MM.1S (cell line): ENCODE measurements at places on chromosomes 13 and 19.

- no peak for DNase-seq
These were observed 185.3 kb upstream of the TMTC4 start for GRCh38 chr13:100859861-100860260.

GRCh38 chr19:18160971-18161635 is 8.1 kb downstream of the PIK3R2 start:
- peak; percentile 70 for DNase-seq

DNA sequence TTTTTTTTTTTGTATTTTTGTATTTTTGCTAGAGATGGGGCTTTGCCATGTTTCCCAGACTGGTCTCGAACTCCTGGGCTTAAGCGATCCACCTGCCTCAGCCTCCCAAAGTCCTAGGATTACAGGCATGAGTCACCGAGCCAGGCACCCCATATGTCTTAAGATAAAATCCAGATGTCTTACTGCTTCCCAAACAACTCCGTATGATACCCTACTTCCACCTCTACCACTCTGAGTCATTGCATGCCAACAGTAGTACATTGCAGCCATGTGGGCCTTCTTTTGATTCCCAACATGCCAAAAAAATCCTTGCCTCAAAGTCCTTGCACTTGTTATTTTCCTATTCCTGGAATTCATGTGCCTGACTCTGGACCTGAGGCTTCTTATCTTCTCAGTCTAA is 799.2 kb downstream of the GPC5 start:
- no peak for DNase-seq

- DNase-seq, result no peak
These were observed 109.3 kb downstream of the KLF12 start for GRCh38 chr13:74024856-74025255.

- no peak for DNase-seq
These were observed 1314.5 kb upstream of the MIR17HG start for GRCh38 chr13:90032841-90033493.

GRCh38 chr13:46961719-46962118 is 64.9 kb upstream of the HTR2A start:
- peak; percentile 14 for DNase-seq

DNA sequence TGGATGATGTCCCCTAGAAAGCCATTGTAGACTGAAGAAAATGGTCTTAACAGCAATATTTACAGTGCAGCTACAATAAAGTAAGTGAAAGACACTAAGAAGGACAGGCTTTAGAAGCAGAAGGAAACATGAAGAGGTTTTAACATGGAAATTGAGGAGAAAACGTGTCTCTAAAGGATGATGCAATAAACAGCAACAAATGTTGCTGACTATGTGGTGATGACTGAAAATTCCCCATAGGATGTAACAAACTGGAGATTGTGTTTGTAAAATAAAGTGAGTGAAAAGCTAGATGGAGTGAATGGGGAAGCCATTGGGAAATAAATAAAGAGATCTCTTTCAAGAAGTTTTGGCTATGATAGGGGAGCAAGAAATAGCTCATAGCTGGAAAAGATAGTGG is 186.7 kb upstream of the IPO5 start:
- DNase-seq, result no peak

DNA sequence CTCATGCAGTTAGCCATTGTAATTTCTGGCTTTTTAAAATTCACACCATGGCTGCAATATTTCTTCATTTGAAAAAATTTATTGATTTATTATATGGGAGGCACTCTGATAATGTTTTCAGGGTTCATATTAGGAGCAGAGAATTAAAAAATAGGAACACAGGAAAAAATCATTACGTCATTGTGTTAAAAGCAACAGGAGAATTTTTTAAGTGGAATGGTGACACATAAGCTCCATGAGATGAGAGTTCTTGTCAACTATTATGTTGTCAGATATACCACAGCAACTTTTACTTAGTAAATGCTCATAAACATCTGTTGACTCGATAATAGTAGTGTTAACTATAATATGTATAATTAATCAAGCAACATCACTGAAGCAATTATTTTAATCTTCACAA is 400.1 kb downstream of the TDRD3 start:
- DNase-seq, result no peak

- DNase-seq, result peak; percentile 43
These were observed 9.5 kb downstream of the ADAMTSL5 start for GRCh38 chr19:1503089-1503924.

DNA sequence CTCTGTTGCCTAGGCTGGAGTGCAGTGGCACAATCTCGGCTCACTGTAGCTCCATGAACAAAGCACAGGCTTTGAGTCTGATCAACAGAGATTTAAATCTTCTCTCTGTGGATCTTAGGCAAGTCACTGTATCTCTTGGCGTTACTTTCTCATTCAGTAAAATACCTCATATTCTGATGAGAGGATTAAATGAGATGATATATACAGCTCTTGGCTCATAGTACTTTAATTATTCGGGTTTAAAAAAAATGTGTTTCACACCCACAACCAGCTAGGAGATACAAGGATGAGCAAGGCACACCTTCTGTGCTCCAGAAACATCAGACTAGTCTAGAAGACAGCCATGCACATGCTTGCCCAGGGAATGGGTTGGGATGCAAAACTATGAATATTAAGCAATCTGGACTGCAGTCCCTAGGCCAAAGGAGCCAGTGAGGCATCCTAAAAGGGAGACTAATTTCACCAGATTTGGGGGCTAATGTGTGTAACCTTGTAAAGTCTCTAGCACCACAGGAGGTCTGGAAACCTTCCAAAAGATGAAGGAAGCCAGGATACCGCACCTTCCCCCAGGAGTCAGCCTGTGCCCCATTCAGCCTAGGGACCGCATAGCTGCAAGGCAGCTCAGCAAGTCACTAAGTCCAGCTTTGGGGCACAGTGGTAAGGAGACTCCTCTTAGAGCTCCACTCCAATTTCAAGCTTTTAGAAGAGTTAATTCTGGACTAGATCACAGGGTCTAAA is 2.5 kb downstream of the VPS36 start:
- DNase-seq, result no peak

GRCh38 chr13:87607266-87607665 is 63.9 kb upstream of the SLITRK5 start:
- DNase-seq, result no peak

DNA sequence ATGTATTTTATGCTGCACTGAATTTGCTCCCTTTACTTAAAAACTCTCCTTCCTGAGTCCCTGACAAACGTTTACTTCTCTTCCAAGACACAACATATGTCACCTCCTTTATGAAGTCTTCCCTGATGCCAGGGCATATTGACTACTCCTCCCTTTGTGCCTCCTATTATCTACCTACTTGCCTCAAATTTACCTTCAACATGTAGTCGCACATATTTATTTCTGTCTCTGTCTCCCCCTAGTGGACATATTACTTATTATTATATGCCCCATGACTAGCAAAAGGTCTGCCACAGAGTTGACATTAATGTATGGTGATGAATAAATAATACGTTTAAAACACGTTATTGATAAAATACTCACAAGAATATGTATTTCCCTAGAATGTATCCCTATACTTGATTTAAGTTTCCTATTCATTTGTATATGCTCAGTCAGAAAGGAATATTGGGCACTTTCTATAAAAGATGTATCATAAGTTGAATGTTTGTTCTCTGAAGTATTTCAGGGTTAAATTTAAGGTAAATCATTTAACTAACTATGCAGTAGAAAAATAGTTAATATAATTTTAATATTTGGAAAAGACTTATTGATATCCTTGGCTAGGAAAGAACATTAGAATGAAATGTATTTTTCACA is 250.3 kb upstream of the ATXN8OS start:
- peak; percentile 40 for DNase-seq

DNA sequence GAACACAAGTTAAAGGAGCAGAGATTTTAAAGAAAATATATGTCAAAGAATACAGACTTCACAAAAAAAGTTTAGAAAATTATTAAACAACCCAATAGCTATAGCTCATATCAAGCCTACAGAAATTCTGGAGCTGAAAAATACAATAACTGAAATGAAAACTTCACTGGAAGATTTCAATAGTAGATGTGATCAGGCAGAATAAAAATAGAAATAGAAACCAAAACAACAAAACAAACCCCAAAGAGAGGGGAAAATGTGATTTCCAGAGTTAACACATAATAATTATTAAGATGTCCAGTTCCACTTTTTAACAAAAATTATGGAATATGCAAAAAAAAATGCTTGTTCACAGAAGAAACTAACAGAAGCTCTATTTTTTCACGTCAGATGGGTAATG is 23.6 kb downstream of the LRRC63 start:
- no peak for DNase-seq

- DNase-seq, result no peak
These were observed 51.1 kb downstream of the FAM216B start for GRCh38 chr13:42832341-42833096.

DNA sequence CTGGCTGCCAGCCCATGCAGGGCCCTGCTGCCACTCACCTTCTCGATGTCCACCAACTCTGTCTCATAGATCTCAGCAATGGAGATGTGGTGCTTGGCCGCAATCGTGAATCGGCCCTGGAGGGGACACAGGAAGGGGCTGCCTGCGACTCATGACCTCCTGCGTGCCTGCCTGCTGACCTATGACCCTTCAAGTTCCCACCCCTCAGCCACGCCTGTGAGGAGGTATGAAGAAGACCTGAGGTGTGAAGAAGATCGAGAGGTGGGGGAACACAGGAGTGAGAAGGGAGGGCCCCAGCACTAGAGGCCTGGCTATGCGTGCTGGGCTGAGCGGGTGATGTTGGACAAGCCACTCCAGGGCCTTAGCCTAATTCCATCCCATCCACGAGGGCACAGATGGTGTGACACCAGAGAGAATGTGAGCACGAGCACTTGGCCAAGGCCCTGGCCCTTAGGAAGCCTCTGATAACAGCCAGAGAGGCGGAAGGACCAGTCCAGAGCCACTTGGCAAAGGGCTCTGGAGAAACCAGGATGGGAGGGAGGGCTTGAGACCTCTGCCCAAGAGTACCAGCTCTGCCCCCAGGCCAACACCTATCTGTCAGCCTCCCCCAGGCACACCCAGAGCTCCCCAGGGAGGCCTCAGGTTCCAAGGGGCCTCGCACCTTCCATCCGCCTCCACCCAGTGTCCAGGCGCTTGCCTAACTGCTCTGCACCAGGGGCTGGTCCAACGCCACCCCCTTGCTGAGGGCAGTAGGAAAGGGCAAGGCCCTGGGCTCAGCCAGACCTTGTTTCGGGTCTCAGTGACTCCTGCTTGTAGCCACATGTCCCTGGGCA is 9.6 kb upstream of the KPTN start:
- no peak for DNase-seq

- peak; percentile 57 for DNase-seq
These were observed 907 bp downstream of the KDELR1 start for GRCh38 chr19:48390188-48391099.

DNA sequence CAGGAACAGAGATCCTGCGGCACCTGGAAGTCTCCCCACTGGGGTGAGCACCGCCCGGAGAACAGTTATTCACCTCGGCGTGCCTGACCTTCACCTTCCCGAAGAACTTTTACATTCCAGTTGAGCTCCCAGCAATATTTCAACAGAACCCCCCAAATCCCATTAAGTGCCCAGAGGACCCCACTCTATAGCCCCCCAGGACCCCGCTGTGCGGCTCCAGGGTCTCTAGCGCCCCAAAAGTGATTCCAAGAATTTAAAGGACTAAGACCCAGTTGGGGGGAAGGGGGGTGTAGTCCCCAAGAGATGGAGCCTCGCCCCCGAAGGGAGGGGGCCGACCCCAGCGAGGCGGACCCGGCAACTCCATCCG is 480 bp downstream of the GPR108 start:
- DNase-seq, result peak; percentile 52

DNA sequence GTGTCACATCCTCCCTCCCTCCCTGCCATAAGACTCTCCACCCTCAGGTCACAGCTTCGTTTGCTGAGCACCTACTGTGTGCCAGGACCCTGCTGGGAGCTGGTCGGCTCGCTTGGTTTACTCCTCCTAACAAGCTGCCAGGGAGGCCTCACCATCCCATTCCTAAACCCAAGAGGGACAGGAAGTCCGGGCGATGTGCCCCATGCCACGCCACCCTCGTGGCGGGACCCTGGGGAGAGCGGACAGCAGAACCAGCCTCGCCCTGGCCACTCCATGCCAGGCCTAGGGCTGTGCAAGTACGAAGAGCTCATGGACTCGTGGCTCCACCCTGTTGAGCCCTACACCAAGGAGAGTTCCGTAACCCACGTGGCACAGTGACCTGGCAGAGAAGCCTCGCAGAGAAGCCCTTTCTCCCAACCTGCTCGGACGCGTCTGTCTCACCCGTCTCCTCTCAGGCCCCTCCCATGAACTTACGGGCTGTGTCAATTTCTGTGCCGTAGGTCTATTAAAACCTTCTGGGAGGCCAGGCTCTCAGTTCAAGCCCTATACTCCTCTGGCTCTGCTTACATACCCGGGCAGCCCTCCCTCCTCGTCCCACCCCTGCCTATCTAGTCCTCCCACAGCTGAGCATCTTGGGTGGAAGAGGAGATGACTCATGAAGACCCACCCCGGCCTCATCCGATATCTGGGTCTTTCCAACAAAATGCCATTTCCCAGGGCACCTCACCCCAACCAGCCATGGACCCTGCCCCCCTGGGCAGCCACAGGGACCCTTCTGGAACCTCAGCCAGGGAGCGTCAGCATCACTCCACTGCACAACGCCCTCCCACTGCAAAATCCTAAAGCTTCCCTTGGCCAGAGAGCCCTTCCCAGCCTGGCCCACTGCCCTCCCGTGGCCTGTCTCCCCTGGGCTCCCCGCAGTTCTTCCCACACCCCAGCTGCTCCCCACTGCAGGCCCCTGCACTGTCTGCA is 2.6 kb downstream of the UBXN6 start:
- DNase-seq, result no peak

- peak; percentile 27 for DNase-seq
These were observed 344 bp downstream of the NHLRC3 start for GRCh38 chr13:39038569-39039030.

GRCh38 chr13:110015253-110015652 is 228.9 kb upstream of the IRS2 start:
- DNase-seq, result no peak

DNA sequence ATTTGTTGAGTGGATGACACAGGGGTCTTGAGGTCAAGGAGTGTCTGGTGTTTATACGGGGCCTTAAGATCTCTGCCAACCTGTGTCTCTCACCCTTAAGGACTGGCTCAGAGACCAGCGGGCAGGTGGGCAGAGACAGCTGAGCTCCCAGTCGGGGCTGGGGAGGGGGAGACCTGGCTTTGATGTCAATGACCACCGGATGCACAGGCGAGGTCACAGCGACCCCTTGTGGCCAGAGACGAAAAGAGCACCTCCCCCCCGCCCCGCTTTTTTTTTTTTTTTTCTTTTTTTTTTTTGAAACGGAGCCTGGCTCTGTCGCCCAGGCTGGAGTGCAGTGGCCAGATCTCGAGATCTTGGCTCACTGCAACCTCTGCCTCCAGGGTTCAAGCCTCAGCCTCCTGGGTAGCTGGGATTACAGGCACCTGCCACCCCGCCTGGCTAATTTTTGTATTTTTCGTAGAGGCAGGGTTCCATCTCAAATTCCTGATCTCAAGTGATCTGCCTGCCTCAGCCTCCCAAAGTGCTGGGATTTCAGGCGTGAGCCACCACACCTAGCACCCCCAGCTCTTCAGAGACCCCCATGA is 12.1 kb upstream of the KLK14 start:
- DNase-seq, result no peak

- no peak for DNase-seq
These were observed 51.5 kb downstream of the RASA3 start for GRCh38 chr13:114080739-114081561.

- no peak for DNase-seq
These were observed 12.3 kb upstream of the DNMT1 start for GRCh38 chr19:10207026-10207425.
